ENCODE measurements at places on chromosomes 7 and 10.
A peak's percentile ranks its signal among the peaks of the same experiment; 100 is the strongest.

DNA sequence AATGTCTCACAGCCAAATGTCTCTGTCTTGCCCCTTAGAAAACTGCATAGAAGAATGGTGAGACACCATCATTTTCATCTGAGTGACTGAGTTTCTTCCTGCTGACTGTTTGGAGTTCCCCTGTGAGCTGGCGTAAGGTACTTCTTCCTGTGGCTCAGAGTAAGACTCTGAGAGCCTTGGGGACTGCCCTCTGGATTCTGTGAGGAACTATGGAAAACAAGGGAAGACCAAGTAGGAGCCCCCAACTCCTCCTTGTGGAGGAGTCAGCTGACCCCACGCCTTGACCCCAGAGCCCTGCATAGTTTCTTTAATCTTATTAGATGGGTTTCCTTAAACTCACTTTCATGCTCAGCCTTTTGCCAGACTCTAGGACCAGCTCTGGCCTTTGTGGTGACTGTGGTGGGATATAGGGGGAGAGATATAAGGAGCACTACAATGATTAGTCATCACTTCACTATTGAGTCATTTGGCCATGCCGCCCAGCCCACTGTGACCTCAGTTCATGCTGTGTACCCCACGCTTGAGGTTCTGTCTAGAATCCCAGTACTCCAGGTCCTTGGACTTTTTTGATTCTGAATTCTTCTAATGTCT, 51.8 kb upstream of the FAM133B start:
- no peak for DNase-seq

- DNase-seq = no peak
These were observed 37.0 kb upstream of the LRRC17 start for GRCh38 chr7:102875700-102876295.

- DNase-seq = no peak
These were observed 14.4 kb upstream of the TTYH3 start for GRCh38 chr7:2617325-2617905.

- DNase-seq = peak; percentile 73
These were observed 1.0 kb downstream of the PRR15 start for GRCh38 chr7:29564496-29565223.

- no peak for DNase-seq
These were observed 34.9 kb upstream of the TUBB8 start for GRCh38 chr10:83930-84530.

DNA sequence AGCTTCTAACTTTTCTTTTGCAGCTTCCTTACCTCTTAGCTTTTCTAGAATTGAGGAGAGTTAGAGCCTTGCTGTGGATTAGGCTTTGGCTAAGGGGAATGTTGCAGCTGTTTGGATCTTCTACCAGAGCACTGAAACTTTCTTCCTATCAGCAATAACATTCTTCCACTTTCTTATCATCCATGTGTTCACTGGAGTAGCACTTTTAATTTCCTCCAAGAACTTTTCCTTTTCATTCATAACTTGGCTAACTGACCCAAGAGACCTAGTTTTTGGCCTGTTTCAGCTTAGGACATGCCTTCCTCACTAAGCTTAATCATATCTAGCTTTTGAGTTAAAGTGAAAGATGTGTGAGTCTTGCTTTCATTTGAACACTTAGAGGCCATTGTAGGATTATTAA, 19.6 kb downstream of the MINPP1 start:
- DNase-seq = no peak

DNA sequence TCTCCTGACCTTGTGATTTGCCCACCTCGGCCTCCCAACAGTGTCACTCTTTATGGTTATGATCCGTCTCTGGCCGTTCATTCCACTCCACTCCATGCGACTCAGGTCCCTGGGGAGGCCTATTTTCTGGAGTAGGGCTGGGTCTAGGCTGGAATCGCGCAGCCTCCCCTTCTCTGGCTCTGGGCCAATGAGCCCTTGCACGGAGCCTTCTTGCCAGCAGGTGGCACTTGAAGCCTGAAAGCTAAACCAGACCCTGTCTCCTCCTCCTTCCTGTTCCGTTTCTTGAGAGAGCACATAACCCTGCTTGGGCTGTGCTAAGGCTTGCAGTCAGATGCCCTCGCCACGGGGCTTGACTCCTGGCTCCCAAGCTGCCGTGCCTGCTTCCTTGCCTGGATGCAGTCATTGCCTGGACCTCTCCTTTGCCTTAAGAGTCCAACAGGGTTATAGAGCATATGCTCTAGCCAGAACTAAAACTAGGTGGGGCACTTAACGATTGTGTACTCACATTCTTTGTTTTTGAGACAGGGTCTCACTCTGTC, 9.6 kb upstream of the DNAJB12 start:
- peak; percentile 46 for DNase-seq

GRCh38 chr10:109899356-109900331, 23.7 kb downstream of the XPNPEP1 start:
- DNase-seq = no peak

DNA sequence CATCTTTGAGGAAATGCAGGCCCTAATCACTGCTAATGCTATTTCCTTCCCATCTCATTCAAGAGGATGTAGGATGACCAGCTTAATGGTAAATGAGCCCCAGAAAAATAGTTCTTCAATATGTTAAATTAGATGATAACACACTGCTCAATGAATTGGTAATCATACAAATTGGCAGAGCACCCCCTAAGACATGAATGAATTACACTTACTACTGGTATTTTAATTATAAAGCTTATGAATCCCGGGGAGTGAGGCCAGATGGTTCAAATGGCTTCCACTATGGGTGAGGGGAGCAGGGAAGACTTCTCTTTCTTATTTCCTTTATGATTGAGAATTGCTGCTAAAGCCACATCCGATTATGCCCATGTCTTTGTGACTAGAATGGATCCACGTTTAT, 159.2 kb upstream of the TARP start:
- DNase-seq = no peak

GRCh38 chr7:148115308-148115707, 475.3 kb upstream of the C7orf33 start:
- DNase-seq = no peak

GRCh38 chr10:5442065-5442989, 30.0 kb downstream of the NET1 start:
- DNase-seq = peak; percentile 20

DNA sequence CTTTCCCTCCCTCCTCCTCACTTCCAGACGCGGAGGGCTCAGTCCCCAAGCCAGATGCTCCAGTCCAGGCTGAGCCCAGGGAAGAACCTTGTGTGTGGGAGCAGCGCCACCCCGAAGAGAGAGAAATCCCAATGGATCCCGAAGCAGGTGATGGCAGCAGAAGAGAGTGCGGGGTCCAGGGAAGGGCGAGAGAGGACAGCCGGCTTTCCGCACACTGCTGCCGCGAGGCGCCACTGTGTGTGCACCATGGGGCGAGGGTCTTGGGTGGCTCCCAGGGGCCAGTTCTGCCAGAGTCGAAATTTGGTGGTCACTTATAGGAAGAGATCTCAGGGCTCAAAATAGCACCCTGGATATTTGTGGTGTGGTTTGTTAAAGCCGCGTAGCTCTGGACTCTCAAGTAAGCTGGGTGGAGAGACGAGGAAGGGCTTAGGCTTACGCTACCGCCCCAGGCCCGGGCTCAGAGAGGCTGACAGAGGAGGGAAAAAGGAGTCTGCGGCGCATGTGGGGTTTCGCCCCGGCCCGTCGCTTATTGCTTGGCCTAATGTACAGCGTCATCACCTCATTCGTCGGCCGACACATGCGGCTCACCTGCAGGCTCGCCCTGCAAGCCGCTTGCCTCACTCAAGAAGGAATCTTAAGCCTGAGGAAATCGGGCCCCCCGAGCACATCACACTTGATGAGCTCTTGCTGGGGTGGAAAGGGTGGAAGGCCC, 12.1 kb downstream of the ZNF282 start:
- DNase-seq = no peak

GRCh38 chr10:62327885-62328284, 46.3 kb upstream of the ZNF365 start:
- no peak for DNase-seq

DNA sequence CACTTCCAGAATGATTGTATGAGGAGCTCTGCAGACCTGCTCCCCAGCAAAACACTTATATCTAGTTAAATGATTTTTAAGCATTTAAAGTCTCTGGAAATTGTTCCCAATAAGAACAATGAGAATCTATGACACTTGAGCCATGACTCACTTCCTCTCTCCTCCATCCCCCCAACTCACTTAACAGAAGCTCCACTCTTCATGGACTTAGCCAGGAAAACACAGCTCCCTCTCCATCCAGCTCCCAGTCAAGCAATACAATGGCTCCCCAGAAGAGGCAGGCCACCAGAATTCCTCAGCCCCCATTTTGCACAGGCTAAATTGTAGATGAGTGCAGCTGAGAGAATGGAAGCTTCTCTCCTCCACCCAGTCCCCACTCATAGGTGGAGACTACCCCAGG, 27.0 kb downstream of the AOC1 start:
- no peak for DNase-seq

DNA sequence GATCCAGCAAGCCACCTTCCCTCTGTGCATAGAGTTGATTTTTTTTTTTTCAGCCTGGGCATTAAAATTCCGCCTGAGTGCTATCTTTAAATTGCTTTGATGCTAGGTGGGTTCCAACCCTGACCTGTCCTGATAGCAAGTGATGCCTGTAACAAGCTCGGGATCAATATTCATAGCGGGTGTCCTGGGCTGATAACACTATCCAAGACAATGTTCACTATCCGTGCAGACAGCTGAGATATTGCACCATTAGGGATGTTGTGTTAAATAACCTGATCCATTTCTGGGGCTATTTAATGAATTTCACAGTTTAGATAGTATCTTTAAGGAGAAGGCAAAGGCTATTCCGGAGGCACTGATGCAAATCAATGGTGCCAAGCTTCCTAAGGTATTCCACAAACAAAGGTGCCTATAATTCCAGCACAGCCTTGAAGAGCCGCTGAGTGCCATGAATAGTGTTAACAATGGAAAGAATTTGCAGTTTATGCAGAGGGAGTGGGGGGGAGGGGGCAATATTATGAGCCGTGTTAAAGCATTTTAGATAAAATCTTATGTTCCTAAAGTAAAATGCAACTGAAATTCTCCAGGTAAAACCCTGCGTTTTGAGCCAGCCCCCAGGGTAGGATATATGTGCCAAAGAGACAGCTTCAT, 4.2 kb upstream of the NKX1-2 start:
- DNase-seq = no peak

DNA sequence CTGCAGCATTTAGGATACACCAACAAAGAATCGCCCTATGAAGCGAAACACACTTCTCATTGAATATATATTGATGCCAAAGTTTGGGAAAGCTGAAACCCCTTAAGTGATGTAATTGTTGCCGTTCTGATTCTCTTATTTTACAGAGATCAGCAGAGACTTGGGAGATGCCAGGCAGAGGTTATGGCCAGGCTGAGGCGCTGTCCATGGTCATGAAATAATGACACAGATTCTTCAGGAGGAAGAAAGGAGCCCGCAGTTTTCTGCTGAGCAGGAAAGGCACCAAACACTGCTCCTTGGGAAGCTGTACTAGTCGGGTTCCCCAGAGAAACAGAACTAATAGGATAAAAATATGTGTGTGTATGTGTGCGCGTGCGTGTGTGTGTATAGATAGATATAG, 566.0 kb downstream of the CALN1 start:
- DNase-seq = no peak

GRCh38 chr7:132083126-132083525, 493.1 kb downstream of the PLXNA4 start:
- DNase-seq = no peak

DNA sequence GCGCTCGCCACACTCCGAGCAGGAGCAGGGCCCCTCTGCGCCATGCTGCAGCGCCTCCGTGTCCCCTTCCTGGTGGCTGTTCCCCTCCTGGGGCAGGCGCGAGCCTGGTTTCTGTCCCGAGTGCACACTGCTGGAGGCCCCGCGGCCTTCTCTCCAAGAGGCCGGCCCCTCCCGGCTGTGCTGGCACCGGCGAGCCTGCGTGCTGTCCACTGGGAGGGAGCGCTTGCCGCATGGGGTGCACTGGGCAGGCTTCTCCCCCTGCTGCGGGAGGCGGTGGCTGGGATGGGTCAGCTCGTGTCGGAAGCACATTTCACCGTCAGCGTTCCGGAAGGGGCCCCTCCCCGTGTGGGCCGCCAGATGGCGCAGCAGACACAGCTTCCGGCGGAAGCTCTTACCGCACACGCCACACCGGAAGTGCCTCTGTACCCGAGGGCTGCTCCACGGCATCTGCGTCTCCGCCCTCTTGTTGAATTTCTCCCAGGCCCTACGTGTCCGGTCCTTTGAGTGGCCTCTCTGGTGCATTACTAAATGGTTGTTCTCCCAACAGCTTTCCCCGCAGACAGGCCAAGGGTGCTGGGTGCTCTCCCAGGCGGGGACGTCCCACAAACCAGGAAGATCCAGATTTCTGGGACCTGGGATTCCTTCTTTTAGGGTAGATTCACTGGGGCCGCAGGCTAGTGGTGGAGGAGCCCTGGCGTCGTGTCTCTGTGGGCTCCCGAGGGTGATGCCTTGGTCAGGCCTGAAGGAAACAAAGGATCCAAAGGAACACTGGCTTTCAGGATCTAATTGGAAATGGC, 18.7 kb downstream of the ZNF786 start:
- peak; percentile 9 for DNase-seq

GRCh38 chr7:143892527-143893300, 9.3 kb downstream of the TCAF1 start:
- DNase-seq = peak; percentile 24

- DNase-seq = peak; percentile 92
These were observed 168.9 kb downstream of the NRF1 start for GRCh38 chr7:129780257-129780973.

GRCh38 chr10:16867990-16868389, 50.8 kb upstream of the RSU1 start:
- no peak for DNase-seq

DNA sequence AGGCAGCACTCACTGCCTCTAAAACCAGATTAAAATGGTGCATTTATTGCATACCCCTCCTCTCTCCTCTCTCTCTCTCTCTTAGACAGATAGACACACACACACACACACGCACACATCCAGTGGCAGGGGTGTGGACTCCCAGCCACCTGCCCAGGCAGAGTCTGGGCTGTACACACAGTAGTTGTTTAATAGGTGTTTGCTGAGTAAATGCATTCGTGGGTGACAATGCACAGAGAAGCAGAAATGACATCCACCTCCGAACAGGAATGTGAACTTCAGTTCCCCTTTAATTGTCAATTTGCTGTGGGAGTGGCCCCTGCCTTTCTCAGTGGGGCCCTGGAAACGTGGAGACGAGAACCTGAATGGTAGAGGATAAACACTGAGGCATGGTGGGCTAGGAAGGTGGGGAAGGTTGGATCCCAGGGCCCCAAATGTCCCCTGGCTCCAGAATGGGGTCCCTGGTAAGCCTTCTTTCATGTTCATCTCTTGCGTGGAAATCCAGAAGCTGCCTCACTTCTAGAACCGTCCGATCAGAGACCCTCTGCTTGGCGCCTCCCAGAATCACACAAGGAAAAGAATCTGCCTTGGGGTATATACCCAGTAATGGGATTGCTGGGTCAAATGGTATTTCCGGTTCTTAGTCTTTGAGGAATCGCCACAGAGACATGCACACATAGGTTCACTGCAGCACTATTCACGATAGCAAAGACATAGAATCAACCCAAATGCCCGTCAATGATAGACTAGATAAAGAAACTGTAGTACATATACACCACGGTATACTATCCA, 58.5 kb upstream of the ECHDC3 start:
- DNase-seq = no peak

DNA sequence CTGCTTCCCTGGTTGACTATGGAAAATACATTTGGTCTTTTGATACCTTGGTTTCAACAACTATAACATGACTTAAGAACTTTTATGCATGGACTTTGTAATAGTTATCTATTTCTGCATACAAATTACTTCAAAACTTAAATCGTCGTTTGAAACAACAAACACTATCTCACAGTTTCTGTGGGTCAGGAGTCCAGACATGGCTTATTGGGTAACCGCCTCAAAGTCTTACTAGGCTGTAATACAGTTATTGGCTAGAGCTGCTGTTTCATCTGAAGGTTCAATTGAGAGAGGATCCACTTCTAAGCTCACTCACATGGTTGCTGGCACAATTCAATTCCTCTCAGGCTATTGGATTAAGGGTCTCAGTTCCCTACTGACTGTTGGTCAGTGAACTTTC, 135.1 kb downstream of the LYZL1 start:
- DNase-seq = no peak
